Stimulated activated CD8-positive, alpha-beta memory T cell treated with anti-CD3 and anti-CD28 coated beads, Interleukin-15, amount 100 ng/mL, for 4 hours (primary cell): ENCODE measurements at places on chromosomes 11 and 22.

- DNase-seq, result no peak
Observed at GRCh38 chr11:7637447-7638157, 35.7 kb downstream of the CYB5R2 start.

- no peak for DNase-seq
Observed at GRCh38 chr11:59199546-59200422, 12.9 kb downstream of the MPEG1 start.

GRCh38 chr11:27207025-27207650 lies 155.9 kb downstream of the CCDC34 start:
- DNase-seq, result no peak

GRCh38 chr22:25465949-25466348 lies 98.5 kb upstream of the GRK3 start:
- no peak for DNase-seq

GRCh38 chr11:119509282-119509841 lies 86.4 kb upstream of the THY1 start:
- DNase-seq, result no peak

GRCh38 chr11:60343094-60343704 lies 16.1 kb downstream of the MS4A6E start:
- no peak for DNase-seq

GRCh38 chr22:32880505-32880892 lies 79.0 kb downstream of the TIMP3 start:
- DNase-seq, result no peak

GRCh38 chr11:10441652-10442503 lies 13.2 kb upstream of the AMPD3 start:
- DNase-seq, result no peak

DNA sequence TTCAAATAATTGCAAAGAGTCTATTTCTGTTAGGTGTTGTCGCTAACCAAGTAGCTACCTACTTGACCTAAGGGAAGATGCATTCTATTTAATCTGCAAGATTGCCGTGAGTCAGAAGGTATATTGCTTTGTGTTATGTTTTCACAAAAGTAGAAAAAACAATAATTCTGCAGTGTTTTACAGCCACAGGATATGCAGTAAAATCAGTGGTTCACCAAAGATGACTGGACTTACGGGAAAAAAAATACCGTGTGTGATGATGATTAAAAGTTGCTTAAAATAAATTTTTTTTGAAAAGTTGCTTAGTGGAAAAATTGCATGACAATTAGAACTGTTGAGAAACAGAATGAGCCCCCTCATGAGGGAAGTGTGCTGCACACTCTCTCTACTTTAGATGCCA lies 209.1 kb downstream of the DDX10 start:
- no peak for DNase-seq

- no peak for DNase-seq
Observed at GRCh38 chr11:1827095-1827813, 7.5 kb upstream of the SYT8 start.

GRCh38 chr11:32366666-32367065 lies 68.7 kb downstream of the WT1 start:
- no peak for DNase-seq

DNA sequence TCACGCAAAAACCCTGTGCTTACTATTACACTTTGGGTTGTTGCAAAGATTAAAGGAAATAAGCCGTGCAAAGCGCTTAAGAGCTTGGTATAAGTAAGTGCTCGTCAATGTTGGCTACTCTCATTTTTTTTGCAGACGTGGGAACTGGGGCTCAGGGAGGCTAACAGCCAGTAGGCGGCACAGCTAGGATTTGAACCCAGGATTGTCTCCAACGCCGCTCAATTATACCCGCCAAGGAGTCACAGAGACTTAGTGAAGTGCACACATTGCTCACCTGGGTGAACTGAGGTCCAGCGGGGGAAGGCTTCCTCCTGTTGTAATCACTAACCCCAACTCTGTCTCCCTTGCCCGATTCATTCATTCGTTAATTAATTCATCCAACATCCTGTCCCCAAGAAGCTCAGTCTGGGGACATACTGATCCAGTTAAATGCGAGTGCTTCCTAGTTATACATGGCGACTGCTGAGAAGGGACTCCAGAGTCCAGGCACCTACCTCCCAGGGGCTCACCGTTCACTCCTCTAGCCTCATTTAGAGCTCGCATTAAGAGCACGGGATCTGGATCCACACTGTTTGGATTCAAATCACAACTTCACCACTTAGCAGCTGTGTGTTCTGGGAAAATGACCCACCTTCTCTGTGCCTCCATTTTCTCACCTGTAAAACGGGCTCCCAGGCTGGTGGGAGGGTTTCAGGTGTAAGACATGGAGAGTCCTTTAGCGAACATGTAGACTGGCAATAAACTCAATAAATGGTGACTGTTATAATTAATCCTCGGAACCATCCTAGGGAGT lies 838 bp upstream of the MTFP1 start:
- no peak for DNase-seq

DNA sequence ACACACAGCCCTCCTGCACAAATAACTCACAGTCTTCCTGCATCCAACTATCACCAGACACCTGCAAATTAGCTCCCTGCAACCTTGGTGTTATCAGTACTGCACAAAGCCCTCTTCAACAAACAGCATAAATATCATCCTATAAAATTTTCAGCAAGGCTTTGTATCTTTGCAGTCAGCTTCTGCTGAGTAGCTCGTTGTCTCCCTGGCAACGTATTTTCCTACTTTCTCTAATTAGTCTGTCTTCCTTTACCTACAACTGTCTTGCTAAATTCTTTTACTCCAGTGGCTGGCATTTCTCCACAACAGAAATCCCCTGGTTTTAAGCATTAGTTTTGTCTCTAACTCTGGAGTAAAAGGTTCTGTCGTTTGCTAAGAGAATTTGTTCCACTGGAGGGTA lies 3.9 kb downstream of the OR8D4 start:
- DNase-seq, result no peak
